Hepatocyte (in vitro differentiated cells): ENCODE measurements at places on chromosomes 2 and 18.

- DNase-seq, result peak; percentile 60
Measured at GRCh38 chr2:137947728-137948336, 16.4 kb upstream of the HNMT start.

GRCh38 chr2:161138429-161138828 is 21.8 kb upstream of the TANK start:
- no peak for DNase-seq

DNA sequence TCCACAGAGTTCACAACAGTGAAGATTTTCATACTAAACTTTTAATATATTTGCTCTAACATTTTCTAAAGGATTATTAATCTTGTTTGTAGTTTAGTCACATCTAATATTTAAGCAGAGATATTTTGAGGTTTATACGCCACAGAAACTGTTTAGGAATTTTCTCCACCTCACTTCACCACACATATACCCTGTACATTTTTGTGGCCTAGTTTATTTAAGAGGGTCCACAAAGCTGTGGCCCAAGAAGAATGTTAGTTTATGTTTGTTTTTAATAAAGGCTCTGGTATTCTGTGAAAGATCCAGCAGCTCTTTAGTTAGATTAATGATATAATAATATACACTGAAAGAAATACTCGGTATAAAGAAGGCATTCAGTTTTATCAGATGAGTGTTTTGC is 132.7 kb upstream of the TTC27 start:
- DNase-seq, result no peak

DNA sequence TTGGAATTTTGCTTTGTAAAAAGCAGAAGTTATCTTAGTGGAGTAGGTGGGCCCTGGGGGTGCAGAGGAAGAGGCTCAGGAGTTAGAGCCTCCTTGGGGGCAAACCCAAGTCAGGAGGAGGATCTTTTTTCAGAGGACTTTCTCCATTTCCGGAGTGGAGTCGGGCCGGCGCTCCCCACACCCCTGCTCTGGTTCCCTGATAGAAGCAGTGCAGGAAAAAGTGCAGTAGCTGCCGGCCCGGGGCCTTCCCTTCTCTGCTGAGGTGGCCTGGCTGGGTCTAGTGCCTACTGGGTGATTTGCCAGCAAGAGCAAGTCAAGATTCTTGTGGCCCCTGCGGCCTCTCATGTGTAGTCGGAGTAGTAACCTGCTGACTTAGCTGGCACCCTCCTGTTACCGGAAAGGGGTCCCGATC is 124.2 kb upstream of the HS6ST1 start:
- no peak for DNase-seq

DNA sequence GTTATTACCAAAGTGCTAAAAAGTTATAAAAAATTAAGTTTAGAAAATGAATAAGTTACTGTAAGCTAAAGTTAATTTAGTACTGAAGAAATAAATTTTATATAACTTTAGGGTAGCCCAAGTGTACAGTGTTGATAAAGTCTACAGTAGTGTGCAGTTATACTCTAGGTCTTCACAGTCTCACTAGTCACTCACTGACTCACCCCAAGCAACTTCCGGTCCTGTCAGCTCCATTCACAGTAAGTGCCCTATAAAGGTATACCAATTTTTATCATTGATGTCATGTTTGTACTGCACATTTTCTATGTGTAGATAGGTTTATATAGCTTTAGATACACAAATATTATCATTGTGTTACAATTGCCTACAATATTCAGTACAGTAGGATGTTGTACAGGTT is 518.3 kb upstream of the PIK3C3 start:
- no peak for DNase-seq

- DNase-seq, result no peak
Measured at GRCh38 chr2:29530281-29530680, 391.1 kb downstream of the ALK start.

- DNase-seq, result peak; percentile 19
Measured at GRCh38 chr2:55518841-55519165, 715 bp upstream of the CFAP36 start.

DNA sequence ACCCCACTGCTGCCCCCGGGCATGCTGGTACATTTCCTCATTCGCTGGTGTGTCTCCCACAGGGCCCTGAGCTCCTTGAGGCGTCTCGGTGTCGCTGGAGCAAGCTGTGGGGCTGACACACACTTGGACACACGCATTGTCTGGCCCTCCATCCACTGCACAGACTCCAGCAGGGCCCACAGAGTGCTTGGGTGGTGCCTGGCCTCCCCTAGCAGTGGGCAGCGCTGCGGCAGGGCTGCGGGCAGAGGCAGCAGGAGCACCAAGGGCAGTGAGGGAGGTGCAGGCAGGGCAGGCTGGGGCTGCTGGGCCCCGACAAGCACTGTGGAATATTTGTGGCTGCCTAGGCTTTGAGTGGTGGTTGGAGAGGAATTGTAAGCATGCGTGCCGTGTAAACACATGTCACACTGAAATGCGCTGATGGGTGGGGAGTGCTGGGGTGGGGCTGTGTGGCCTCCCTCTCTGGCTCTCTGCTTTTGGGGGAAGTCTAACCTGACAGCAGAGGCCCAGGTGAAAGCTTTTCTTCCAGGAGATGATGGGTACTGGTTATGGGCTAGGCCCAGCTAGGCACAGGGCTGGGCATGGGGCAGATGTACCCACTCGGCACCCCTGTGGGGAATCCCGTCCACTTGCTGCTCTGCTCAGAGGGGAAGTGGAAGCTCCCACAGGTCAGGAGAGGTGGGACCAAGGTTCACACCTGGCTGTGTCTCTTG is 55.5 kb upstream of the HS6ST1 start:
- peak; percentile 47 for DNase-seq

- no peak for DNase-seq
Measured at GRCh38 chr2:82811946-82812345, 1647.1 kb downstream of the SUCLG1 start.

GRCh38 chr2:161085149-161085548 is 75.1 kb upstream of the TANK start:
- no peak for DNase-seq

DNA sequence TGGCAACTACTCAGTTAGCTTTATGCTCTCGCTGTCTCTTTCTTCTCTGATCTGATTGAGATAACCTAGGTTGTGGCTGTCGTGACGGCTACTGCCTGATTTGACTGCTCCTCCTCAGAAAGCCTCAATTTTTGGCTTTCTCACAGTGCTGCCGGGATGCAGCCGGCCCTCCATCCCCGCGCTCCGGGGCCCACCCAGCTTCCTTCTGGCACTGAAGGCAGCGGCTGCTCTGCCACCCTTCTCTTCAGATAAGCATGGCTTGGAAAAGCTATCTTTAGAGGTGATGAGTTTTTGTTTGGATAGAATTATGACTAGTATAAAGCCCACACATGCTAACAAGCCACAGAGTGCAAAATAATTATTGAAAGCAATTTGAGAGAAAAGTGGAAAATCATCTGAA is 102.5 kb downstream of the DPP4 start:
- no peak for DNase-seq

DNA sequence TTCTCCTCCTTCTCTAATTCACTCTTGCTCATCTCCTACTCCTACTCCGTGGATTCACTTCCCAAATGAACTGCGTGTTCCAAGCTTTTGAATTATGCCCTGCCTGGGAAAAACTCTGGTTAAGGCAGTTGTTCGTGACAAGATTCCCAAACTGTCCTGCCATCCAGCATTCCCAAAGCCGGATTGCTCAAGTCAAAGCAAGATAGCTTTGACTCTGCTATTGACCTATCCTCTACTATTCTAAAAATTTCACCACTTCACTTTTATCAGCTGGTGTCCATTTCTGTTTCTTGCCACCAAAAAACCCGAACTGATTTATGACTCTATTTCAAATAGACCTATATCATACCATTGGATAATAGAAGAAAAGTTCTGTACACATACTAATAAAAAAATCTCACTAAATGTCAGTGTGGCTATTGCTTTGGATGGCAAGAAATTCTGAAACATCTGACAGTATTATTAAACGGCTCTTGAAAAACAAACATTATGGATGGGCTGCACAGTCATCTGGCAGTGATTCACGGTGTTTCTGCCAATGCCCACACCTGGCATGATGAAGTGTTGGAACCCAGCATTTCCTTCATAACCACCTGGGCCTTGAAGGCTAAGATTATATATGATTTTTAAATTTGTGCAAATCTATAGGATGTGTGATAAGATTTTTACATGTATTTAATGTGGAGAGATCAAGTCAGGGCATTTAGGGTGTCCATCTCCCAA is 87.4 kb downstream of the NCKAP5 start:
- no peak for DNase-seq

GRCh38 chr2:191693166-191693565 is 15.2 kb downstream of the NABP1 start:
- DNase-seq, result no peak

GRCh38 chr18:34904994-34905393 is 136.2 kb upstream of the MAPRE2 start:
- DNase-seq, result no peak

- no peak for DNase-seq
Measured at GRCh38 chr18:61471541-61471940, 138.3 kb downstream of the CDH20 start.

DNA sequence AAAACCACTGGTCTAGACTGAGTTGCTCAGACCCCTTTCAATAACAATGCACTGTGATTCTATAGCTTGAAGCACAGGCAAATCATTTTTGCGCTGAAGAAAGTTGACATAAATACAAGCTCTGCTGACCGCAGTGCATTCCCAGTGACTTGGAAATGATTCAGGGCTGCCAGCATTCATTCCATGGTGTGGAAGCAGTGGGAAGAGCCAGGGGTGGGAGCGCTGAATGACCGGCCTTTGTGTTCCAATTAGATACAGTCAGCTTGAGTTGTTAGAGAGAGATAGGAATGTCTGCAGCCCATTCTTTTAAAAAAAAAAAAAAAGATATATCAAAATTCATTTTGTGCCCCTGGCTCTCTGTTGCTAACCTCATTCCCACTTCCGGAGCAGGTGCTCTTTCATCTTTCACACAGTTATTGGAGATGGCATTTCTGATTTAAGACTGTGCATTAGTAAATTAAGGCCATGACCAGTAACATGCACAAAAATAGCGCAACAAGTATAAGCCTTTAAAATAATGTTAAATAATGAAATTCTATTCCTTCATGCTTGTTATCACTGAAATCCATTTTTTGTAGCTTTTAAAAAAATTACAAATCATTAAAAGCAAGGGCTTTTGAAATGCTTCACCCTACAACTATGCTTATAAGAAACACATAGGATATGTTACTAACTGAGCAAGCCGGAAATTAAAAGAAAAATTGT is 59.4 kb upstream of the CTLA4 start:
- DNase-seq, result no peak

DNA sequence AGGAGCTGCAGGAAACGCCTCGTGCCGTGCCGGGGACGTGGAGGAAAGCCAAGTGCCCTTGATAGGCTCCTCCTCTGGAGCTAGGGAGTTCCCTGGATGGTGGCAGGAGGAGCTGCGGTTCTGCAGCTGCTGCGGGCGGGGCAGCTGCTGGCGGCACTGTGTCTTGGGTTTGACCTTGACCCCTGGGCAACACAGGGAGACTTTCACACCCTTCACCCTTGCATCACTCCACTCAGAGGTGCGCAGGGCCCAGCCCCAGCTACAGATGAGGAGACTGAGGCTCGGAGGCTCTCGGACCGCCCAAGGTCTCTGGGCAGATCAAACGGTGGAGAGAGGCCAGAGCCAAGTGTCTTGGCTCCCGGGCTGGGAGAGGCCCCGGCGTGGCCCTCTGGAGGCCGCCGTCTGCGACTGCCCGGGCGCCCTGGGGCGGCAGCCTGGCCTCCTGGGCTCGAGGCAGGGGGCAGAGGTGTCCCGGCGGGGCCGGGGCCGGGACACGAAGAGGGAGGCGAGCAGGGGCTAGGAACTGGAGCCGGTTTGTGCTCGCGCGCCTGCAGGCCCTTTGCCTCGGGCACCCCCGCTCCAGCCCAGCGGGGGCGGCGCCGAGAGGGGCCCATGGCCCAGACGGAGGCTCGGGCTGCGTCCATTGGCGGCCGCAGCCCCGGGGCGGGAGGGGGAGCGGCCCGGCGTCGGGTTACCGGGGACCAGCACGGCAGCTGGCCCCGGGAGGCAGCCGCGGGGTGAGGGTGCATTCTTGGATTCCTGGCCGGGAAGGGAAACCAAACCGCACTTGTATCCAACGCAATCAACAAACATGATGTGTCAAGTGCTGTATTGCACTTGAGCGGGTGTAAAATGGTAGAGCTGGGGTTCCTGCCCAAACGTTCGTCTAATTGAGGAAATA is 129.6 kb upstream of the SLC1A4 start:
- peak; percentile 88 for DNase-seq

DNA sequence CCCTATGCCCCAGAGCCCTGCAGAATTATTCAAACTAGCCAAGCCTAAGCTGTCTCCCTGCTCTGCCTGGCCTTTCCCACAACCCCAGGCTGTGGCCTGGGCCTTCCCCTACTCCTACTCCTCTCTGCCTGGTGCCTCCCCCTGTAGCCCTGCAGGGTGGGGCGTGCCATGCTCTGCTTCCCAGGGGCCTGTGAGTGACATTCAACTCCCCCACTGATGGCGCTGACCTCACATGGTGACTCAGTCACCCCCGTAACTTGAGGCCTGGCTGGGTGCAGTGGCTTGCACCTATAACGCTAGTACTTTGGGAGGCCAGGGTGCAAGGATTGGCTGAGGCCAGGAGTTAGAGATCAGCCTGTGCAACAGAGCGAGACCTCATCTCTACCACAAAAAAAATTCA is 60.6 kb downstream of the KIF1A start:
- DNase-seq, result no peak

- DNase-seq, result peak; percentile 60
Measured at GRCh38 chr2:96815326-96816126, 542 bp upstream of the CNNM3 start.

DNA sequence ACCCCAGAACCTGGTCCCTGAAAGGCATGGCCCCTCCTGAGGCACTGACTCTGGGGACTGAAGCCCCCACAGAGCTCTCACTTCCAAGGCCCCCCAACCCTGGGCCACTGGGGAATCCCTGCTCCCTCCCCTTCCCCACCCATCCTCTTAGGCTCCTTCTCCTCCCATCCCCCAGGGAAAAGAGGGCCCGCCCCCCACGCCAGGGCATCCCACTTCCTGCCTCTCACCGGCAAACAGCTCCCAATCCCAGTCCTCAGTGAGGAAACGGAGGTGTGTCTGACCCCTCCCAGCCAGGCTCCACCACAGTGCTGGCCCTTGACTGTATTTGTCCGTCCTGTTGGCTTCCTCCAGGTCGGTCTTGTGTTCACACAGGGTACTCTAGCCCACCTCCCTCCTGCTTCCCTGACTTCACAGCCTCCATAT is 35.0 kb upstream of the PTMA start:
- peak; percentile 76 for DNase-seq

DNA sequence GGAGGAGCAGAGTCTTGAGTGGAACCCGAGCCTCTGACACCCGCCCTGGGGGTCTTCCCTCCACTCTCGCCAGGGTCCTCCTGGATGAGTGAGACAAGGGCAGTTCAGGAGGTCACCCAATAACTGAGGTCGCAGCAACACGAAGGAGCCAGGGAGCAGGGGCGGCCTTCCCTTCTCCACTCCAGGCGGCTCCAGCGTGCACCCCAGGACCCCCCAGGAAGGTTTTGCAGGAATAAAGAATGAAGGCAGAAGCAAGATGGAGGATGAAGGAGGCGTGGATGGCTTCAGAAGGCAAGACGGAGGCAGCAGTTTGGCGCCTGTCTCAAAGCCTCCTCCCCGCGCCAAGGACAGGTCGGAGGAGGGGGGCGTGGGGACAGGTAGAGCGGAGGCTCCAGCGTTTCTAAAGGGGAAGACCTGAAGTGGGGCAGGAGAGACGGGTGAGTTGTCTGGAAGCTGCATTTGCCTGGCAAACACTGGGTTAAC is 579 bp upstream of the ITM2C start:
- no peak for DNase-seq

GRCh38 chr2:33021542-33022227 is 74.9 kb downstream of the LTBP1 start:
- DNase-seq, result no peak
